ENCODE measurements at places on chromosomes 7 and 10.

GRCh38 chr7:124856299-124856888, 73.2 kb downstream of the POT1 start:
- DNase-seq, result peak; percentile 67

- DNase-seq, result no peak
These were observed 7.1 kb upstream of the FAM204A start for GRCh38 chr10:118349235-118349634.

DNA sequence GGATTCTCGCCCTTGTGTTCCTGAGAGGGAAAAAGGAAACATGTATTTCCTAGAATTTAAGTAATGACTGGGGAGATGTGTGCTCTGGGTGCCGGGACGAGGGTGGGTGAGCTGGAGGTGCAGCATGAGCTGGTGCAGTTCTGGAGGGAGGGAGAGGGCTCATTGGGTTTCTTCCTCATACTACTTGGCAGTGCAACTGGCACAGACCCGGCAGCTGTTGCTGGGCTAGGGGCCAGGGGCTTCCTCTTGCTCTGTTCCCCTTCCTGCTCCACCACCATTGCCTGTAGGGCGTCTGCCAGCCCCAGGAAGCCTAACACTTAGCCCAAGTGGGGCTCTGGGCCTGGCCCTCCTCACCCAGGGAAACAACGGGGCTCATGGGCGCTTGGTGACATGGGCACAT, 5.9 kb downstream of the RET start:
- no peak for DNase-seq

GRCh38 chr7:43784030-43784584, 25.6 kb downstream of the BLVRA start:
- no peak for DNase-seq

- no peak for DNase-seq
These were observed 298.8 kb upstream of the C7orf33 start for GRCh38 chr7:148291799-148292198.

DNA sequence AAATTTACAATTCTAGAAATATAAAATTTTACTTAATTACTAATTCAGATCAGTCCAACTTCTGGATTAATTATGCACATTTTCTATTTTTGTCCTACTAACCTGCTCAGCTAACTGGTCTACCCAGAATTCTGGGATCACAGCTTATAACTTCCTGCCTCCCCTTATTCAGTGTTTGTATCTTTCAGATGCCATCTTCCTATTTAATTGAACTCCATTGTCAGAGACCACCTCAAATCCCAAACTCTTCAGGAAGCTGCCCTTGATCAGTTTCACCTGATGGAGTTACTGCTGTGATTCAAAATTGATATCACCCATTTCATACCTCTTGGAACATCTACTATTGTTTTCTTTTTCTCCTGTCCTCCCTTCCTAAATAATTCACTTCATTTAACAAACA, 259.2 kb downstream of the WDR11 start:
- no peak for DNase-seq

GRCh38 chr7:66894463-66895080, 26.5 kb upstream of the TMEM248 start:
- peak; percentile 39 for DNase-seq

Measured in GM23248 (cell line).